ENCODE measurements at places on chromosomes 1 and 21. TPM values are rescaled to one million over a fixed set of nuclear protein-coding genes. Genes with fewer than 3 reads are reported as not detected.

S100A7A gene
- polyA plus RNA-seq, result not detected

SLC35F3 gene
- 0.02 TPM for polyA plus RNA-seq

IFNLR1 gene
- not detected for polyA plus RNA-seq

DNA sequence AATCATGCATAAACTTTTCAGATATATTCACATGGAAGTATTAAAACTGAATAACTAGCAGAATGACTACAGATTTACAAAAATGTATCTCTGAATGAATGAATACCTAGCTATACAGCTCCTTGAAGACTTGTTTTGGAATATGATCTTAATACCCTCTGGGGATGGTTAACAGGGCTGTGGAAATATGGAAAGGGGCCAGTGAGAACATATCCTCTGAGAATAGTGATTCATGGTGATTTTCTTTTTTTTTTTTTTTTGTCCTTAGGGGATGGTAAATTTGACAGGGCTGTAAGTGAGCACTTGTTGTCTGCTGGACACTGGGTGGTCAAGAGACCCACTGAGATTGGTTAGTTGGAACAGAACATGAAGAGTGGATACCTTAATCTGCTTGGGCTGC lies 80.7 kb upstream of the HP1BP3 start:
- no peak for DNase-seq

DNA sequence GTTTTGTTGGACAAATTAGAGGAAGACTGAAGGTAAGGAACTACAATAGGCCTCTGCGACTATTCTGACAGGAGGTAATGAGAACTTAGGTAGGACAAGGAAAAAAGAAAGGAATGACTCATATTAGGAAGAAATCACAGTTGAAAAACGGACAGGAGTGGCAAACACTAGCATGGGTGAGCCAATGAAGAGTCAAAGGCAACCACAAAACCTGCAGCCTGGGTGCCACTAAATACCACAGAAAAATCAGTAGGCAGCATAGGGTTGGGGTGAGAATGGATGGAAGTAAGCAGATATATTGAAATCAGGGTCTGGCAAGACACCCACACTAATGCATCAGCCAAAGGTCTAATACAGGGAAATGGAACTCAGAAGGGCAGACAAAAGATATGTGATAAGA lies 10.0 kb downstream of the RBM34 start:
- no peak for DNase-seq

- DNase-seq, result no peak
Observed at GRCh38 chr1:70966018-70966638, 81.5 kb downstream of the PTGER3 start.

- no peak for DNase-seq
Observed at GRCh38 chr1:53454019-53454418, 5.2 kb upstream of the DMRTB1 start.

DNA sequence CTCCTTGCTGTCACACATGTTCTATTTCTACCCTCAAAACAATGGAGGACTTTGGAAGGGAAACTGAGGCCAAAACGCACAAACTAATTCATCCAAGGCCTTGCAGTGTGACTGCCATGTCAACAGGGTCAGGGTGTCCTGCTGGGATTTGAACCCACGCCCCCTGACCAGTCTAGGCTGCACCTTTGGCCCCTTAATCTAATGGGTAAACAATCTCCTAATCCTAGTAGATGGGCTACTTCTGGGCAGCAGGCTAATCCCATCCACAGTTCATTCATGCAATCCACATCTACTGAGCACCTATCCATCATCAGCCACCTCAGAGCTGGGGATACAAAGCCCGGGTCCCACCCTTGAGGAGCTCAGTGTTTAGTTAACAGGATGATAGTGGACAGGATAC lies 17.0 kb upstream of the LEFTY2 start:
- DNase-seq, result no peak
